ENCODE measurements at places on chromosomes 1 and 21. TPM values are rescaled to one million over a fixed set of nuclear protein-coding genes. Genes with fewer than 3 reads are reported as not detected.

- no peak for DNase-seq
Observed at GRCh38 chr1:228156515-228156881, 6.8 kb downstream of the GJC2 start.

MTF2 gene
- total RNA-seq: 41.5 TPM

DNA sequence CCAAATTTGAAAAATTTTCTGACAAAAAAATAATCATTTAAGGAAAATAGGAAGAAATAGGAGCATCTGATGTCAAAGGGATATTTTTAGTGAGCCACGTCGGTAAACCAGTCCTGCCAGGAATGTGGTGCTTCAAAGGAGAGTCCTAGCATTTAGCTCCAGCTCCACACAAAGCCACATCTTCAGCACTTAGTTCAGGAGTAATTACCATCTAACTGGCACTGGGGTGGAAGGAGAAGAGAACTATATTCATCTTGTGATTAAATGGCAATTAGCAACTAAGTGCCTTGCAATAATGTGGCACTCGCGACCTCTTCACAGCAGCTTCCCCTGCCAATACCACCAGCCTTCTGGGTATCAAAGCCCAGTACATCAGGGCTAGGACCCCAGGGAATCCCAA, 409.1 kb downstream of the SETD4 start:
- no peak for DNase-seq

DNA sequence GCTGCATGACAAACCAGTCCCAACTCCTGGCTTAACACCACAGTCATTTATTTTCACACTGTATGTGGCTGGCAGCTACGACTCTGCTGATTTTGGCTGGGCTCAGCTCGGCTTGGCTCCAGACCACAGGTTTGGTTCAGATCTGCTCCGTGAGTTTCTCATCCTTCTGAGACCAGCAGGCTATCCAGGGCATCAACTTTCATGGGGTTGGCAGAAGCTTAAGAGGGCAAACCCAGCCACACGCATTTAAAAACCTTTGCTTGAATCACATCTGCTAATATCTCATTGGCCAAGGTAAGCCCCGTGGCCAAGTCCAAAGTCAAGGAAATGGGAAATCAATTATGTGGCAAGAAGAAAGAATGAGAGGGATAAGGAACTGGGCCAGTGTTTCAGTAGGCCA, 574.2 kb downstream of the MATN1 start:
- DNase-seq: no peak

- DNase-seq: no peak
Observed at GRCh38 chr1:101278238-101278637, 41.4 kb downstream of the S1PR1 start.

- DNase-seq: no peak
Observed at GRCh38 chr1:60916199-60916598, 166.2 kb upstream of the NFIA start.

DNA sequence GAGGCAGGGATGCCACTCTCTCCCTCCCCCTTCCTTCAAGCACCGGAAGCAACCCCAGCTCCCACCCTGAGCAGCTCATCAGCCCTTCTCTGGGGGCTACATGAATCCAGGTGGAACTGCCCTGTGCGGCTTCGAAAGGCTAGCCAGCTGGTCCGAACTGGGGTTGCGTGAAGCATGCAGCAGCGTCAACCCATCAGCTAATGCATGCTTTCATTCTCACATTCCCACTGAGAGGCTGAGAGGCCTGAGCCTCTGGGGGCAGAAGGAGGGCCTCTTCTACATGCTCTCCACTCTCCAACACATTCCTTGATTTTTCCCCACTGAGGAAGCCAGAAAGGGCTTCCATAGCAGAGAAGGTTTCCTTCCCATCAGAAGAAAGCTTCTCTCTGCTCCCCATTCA, 5.6 kb downstream of the RXRG start:
- DNase-seq: no peak

- peak; percentile 37 for DNase-seq
Observed at GRCh38 chr1:64478594-64479470, 8.9 kb downstream of the CACHD1 start.

LIPI gene
- not detected for total RNA-seq

DCDC2B gene
- not detected for total RNA-seq

GPR3 gene
- total RNA-seq: 0.49 TPM

GRCh38 chr1:82015444-82015843, 214.7 kb downstream of the ADGRL2 start:
- DNase-seq: no peak

ZNHIT6 gene
- total RNA-seq: 14.8 TPM

DNA sequence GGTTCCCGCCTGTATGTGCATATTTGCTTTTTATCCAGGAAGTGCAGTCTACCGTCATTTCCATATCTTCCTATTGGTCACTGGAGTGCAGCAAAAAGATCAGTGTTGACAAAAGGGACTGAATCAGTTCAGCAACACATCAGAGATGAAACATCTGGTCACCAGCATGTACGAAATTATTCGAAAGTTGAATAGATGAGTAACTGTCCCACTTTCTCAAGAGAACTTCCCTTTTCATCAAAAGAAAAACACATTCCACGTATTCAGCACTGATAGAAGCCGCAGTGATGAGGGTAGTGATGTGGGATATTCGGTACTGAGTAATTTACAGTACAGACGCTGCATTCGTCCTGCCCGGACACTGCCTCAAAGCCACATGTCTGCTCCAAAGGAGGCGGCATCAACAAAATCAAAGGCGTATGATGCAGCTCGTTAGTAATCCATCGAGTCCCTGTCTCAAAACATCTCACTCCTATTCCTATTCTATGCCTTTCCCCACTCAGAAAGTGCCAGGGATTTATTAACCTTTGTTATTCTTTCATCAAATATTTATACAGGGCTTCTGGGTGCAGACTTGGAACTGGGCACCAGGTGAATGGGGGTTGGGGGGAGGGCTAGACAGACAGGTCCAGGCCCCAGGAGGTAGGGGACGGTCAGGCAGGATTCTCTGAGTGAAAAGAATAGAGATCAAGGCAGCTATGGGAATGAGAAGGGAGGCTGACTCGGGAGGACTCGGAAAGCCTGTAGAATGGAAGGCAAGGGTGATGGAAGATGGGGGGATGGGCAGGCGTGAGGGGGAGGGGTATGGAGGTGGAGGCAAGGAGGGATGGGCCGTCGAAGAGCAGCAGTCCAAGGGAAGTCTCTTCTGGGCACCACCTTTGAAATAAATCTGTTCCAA, 79.5 kb upstream of the SLC45A1 start:
- DNase-seq: peak; percentile 43

- no peak for DNase-seq
Observed at GRCh38 chr1:235997049-235997448, 67.8 kb downstream of the NID1 start.

DNA sequence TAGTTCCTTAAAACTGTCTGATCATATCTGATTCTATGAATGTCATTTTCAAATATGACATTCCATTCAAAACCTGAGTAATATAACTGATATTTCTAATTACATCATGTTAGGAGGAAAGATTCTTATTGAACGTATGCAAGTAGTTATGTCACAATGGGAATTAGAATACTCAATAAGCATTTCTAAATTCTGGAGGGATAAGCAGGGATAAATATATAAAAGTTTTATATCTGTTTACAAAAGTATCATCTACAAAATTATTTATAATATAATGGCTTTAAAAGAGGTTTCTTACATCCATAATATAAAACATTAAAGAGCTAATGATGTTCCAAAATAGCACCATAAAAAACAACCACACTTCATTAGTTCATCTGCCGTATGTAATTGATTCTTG, at the start of gene OR14A2:
TSS of gene OR14A2 (minus strand) at position 101 of the 400 bp plus-strand sequence.
- DNase-seq: no peak

LCE6A gene
- not detected for total RNA-seq

GRCh38 chr1:40096977-40097782, at the start of gene PPT1:
Gene PPT1 (minus strand): TSS chr1:40097252. CDS start chr1:40097238, 14 bp downstream.
- peak; percentile 5 for DNase-seq

DNA sequence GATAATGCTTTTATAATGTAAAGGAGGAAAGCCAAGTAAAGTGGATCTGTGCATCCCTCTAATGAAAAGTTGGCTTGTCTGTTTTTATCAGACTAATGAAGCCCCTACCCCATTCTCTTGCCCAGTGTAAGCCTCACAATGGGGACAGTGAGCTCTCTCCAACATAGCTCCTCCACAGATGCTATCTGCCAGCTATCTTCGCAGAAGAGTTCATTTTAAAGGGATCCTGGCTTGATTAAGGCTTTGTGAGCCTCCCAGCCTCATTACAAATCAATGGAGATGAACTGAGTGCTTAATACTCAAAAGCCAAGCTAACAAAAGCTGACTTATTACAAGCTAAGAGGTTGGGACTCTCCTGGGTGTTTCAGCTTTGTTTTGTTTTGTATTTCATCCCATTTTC, 514.7 kb downstream of the NUF2 start:
- no peak for DNase-seq

DNA sequence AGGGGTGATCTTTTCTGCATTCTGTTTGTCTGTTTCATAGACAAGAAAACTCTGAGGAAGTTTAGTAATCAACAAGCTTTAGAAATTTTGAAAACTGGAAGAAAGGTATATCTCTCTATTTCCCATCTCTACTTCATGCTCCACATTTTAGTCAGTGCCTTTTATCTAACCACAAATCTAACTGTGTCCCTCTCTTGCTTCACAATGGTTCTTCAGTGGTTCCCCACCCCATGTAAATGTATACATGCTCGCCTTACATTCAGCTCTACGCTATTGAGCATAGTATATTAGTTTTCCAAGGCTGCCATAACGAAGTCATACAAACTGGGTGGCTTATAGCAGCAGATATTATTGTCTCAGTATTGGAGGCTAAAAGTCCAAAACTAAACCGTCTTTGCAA, 14.4 kb upstream of the SAMSN1 start:
- no peak for DNase-seq

DNA sequence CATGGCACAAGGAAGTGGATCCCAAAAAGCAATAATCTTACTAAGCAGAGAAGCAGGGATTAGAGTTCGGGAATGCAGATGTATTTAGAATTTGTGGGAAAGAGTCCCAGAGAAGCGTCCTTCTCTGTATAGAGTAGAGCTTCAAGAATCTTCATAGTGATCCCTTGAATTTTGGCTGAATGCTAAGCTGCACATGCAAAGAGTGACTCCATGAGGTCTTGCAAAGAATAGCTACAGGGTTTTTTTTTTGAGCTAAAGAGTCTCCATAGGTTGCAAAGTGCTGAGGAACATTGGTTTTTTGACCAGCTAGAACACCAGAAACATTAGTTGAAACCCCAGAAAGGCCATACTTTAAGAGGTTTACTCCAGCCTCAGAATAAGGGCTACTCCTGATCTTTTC, 206.7 kb downstream of the CTH start:
- no peak for DNase-seq

GRCh38 chr1:24317956-24318614, 1.1 kb upstream of the GRHL3 start:
- no peak for DNase-seq

GRCh38 chr1:61910035-61910434, 167.8 kb downstream of the PATJ start:
- no peak for DNase-seq

Data from pulmonary artery endothelial cell (primary cell).